GDM1 (cell line): ENCODE measurements at places on chromosomes 5 and 9.

GRCh38 chr9:133701981-133702797 lies 36.0 kb downstream of the SARDH start:
- DNase-seq = no peak

- DNase-seq = no peak
These were observed 65.4 kb downstream of the PAX5 start for GRCh38 chr9:36968574-36969215.

DNA sequence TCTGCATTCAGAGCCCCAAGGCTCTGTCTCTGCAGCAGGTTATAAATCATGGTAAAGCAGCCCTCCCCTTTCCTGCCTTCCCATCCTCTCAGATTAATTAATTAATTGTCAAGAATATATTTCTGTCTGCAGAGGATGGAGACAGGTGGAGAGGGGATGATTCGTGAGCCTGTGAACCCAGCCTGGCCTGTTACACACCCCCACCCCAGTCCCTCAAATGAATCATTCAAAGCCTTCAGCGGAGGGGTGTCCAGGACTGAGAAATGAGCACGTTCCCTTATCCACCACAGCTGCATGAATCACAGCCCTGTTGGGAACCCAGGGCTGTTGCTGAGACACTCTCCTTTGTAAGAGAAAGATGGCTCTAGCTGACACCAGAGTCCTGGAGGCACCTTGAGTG lies 56.0 kb downstream of the NIPAL4 start:
- no peak for DNase-seq

DNA sequence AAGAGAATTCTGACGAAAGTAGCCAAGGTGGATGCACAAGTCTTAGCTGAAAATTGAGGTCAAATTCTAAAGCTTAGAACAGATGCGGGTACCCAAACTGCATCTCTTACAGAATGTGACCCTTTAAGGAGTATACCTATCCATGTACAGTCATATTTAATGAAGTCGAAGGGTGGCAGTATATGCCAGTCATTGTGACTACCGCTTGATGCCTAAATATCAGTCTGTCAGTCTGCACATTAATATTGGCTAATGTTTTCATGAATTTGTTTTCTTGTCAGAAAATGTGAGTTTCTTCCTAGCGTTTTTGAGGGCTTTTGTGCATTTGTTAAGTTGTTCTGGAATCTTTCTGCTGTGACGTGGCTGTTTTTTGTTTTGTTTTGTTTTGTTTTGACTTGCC lies 264.5 kb upstream of the ELAVL2 start:
- no peak for DNase-seq

DNA sequence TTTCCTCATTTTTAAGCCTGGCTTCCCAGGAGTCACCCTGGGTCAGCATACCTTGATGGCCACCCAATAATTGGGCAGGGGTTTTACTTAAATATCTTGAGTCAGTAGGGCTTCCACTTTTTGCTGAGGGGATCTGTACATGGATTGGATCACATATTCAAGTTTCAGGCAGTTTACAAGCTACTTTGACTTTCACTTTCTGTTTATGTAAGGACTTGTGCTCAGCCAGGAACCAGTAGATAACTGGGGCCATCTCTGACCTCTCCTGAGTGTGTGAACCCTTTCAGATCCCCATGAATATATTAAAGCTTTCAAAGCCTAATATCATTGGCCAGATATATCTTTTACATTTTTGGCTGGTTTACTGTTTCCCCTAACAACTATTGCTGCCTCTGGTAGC lies 45.1 kb downstream of the SLCO6A1 start:
- peak; percentile 1 for DNase-seq

DNA sequence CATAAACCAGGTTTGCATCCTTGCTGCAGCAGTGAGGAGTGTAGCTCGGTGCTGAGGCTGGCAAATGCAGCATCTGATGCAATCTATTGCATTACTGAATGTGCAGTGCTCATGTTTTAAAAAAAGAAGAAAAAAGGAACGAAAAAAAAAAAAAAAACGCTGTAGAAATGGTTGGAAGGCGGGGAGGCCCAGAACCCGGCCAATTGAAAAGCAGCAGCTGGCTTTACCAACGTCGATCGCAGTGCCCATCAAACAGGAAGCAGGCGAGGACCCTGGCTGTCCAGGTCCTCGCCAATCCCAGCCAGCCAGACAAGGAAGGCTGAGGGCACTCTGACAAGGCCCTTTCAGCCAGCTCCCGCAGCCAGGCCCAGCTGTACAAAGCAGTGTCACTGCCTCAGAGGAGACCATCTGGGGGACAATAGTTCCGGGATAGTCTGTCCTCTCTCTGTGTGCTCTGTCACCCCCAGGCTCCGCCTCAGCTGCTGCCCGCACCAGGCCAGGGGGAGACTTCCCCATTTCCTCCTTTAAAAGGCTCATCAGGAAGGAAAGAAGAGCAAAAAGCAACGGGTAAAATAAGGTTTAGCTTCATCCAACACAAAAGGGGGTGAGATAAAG lies 21.8 kb upstream of the CPEB4 start:
- no peak for DNase-seq

DNA sequence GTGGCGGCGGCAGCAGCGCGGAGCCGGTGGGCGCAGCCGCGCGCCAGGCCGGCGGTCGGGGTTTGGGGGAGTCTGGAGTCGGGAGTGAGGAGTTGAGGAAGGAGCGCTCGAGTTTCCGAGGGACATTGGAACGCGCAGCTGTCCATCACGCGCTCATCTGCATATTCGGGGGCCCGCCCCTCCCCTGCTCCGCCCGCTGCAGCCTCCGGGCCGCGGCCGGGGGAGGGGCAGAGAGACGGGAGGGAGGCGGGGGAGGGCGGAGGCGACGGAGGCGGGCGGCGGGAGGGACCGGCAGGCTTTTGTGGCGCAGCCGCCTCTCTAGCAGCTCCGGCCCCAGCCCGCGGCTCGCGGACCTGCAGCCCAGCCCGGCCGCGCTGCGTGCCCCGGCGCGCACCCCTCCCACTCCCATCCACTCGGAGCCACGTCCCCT lies at the start of gene IRX2:
IRX2 (minus strand) TSS at position 86 of the 430 bp plus-strand sequence. CDS start 264 bp downstream, outside the sequence.
- no peak for DNase-seq

DNA sequence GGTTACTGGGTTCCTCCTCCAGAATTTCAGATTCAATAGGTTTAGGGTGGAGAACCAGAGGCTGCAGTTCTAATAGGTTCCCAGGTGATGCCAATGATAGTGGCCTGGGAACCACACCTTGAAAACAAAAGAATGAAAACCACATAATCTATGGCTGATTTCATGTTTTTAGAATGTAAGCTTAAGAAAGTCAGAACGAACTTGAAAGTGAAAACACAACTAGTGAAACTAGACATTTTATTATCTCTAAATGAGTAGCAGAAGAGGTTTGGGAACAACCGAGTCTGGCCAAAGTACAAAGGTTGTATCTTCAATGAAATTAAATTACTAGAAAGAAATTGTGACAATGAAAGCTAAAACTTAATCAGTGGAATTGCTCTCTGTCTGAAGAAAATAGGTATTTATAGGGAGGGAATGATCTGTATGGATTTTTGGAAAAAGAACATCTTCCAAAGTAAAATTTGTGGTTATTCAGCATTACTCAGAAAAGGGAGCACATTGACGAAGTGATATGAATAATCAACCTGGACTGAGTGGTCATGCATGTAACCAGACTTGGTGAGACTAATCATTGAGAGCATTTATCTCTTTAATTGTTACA lies 24.9 kb upstream of the CEP120 start:
- DNase-seq = no peak
